ENCODE measurements at places on chromosomes 6 and 20.

DNA sequence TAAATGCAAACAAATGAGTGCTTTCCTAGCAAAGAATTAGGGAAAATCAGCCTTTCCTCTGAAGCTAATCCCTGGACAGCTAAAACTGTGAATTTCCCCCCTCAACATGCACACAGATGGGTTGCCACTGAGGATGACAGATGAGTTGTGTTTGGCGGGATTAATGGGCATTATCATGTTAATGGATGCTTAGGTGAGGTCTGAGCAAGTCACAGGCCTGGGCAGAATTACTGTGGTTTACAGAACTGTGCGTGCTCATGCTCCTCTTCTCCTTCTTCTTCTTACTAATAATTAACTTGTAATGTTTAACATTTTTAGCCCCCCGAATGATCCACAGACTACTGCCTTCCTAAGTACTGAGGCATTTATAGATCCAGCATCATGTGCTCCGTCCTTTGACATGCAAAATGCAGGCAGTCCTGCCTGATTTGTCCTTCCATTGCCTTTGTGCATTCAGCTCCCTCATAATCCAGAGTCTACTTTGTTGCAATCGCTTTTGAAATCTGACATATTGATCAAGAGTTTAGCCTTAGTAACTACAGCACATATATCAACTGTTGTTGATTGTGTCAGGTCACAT is 753.4 kb upstream of the MMS22L start:
- no peak for DNase-seq

- no peak for DNase-seq
These were observed 6.1 kb downstream of the MDFI start for GRCh38 chr6:41644297-41644879.

DNA sequence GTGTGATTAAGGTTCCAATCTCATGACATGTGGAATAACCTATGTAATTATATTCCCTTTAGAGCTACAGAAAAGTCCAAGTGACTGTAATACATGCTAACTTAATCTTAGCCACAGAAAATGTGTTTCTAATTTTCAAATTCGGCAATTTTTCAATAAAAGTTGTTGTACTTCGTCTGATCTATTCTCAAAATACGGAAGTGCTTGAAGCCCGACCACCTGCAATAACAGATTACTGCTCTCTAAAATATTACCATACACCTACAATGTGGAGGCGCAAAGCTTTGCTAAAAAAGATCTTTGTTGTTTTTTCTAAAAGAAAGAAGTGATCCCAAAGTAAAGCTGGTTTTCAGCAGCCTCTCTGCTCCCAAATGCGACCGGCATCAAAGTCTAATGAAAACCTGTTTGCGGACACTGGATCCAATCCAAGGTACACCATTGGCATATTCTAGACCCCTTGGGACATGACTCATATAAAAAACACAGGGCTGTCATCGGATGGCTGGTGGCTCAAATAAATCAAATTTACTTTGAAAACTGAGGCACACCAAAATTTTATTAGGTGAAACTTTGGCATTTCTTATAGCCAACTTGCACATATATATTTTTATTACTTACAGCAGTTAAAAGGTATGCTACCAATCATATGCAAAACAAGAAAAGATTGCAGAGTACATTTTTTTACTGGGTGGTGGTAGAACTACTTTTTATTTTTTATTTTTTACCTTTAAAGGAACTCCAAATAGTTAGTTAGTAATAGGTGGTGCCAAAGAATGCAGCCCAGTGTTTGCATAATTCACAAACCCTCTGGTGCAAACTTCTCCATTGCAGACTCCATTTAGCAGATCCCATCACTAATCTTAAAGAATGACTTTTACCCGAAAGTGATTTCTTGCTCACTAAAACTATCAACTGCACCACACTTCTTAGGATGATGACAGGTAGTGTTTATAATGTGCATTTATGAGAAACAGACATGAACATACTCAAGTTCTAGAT is 118.7 kb upstream of the TBX18 start:
- DNase-seq: no peak

DNA sequence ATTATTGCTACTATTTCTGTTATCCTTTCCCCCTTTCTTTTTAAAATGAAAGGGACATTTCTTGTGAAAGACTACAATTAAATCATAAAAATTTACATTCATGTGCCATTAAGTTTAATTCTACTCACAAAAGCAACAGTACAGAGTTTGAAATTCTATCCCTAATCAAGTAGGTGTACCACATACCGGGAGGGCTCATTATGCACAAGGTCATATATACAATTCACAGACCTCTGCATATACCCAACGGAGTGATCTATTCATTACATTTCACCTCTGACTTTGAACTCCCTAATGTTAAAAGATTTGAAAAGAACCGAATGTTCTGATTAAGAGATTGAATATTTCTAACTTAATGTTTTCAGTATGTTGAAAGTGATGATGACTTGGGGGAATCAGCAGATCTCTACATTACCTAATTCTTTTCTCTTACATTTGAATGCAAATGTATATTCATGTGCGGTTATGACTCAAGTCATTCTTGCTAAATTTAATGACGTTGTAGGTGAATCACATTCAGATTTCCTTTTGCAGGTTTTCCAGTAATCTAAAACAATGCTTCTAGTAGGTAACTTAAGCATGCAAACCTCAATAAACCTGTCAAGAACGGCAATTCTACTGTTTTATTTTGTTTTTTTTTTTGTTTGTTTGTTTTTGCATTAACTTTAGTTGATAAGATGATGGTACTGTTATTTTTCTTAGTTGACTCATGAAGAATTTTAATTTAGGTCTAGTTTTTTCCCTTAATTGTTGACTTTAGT is 7.3 kb downstream of the EYA4 start:
- no peak for DNase-seq

DNA sequence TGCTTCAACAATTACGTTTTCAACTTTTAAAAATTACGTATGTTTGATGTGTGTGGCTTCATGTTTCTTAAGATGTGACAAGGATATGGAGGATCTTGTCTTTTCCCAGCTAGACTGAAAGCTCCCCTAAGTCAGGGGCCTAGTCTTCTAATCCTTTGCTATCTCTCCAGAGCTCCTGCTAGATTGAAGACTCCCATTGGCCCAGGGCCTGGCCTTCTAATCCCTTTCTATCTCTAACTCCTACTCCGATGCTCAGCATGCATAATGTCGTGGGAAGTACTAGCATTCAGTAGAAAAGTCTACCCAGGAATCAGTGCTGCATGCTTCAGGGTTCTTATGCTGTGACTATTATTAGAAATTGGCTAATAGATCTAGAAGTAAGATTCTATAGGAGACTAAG is 144.8 kb upstream of the SUPT3H start:
- no peak for DNase-seq
